ENCODE measurements at places on chromosomes 4 and X.

GRCh38 chr4:111812760-111813159, 332.5 kb upstream of the FAM241A start:
- DNase-seq = no peak

DNA sequence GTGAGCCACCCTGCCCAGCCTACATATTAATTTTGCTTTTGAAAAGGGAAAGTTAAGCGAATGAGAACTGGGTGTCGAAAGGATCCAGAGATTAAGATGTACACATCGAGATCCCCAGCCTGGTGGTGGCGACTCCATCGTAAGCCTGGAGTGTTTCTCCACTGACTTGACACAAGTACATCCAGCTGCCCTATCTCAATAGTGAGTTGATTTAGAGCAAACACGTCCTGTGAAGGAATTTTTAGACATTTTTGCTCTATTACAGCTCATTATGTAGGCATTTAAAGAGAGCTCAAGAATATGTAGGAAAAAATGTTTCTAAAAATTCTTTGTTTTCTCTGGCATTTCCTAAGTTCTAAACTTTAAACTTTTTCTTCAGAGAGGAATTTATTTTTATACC, 11.7 kb upstream of the CLDN34 start:
- no peak for DNase-seq

- no peak for DNase-seq
Measured at GRCh38 chrX:132369617-132370326, 119.1 kb downstream of the MBNL3 start.

- no peak for DNase-seq
Measured at GRCh38 chrX:7420717-7421116, 272.8 kb upstream of the PUDP start.
